ENCODE measurements at places on chromosomes 16 and 17.

- no peak for DNase-seq
These were observed 2.8 kb upstream of the RPS15A start for GRCh38 chr16:18792836-18793433.

GRCh38 chr16:68992521-68992920 lies 112.9 kb upstream of the HAS3 start:
- DNase-seq = no peak

DNA sequence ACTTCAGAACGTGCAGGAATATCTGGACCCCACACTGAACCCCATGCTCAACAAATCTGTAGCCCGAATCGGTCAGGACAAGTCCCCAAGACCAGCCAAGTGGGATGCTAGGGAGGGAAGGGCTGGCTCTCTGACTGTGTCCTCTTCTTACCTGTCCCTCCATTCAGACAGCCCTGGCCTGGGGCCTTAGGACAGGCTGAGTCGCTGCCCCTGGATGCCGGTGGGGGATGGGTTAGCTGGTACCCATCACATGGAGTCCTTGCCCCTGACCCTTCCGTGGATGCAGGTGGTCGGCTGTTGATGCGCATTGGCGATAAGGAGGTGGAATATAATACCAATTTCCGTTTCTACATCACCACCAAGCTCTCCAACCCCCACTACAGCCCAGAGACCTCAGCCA lies 16.0 kb upstream of the KDM6B start:
- DNase-seq = no peak

DNA sequence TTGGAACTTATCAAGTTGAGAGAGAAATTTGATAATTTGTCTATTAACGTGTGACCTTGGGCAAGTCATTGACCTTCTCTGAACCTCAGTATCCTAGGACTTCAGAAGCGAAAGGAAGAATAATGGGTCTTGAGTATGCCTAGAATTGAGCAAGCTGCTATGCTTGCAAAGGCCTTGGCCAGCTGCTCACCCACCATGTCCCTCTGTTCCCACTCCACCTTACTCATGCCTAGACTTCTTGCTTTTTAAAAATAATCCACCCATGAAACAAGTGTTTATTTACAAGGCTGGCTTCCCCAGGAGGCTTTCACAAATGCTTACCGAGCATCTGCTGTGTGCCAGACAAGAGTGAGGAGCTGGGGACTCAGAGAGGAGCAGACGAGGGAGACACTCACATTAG lies 590.6 kb downstream of the MAF start:
- DNase-seq = no peak

- no peak for DNase-seq
These were observed 31.9 kb upstream of the CPNE2 start for GRCh38 chr16:57060323-57061083.

DNA sequence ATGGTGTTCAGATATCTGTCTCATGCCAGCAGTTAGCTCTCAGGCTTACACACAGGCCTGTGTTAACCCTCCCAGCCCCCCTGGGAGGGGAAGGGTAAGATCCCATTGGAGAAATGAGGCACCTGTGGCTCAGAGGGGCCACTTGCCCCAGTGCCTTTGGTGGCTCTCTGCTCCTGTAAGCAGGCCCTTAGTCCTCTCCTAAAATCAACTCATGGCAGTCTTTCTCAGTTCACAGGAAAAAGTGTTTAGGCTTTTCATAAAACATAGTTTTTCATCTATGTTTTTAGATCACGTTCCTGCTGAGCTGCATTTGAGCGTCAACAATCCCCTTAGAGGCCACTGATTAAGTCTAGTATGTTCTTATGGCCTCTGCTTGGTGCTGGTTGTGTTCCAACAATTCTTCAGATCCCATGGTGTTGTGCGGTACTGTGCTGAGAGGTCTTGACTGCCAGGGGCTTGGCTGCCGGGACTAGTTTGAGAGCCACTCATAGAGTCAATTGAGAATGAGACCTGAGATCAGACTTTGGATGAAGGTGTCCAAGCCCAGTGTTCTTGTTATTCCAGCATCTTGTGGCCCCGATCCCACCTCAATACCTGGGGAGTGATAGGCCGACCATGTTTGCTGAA lies 10.6 kb downstream of the TAOK2 start:
- no peak for DNase-seq

GRCh38 chr16:46813611-46814010 lies 17.4 kb downstream of the C16orf87 start:
- no peak for DNase-seq

DNA sequence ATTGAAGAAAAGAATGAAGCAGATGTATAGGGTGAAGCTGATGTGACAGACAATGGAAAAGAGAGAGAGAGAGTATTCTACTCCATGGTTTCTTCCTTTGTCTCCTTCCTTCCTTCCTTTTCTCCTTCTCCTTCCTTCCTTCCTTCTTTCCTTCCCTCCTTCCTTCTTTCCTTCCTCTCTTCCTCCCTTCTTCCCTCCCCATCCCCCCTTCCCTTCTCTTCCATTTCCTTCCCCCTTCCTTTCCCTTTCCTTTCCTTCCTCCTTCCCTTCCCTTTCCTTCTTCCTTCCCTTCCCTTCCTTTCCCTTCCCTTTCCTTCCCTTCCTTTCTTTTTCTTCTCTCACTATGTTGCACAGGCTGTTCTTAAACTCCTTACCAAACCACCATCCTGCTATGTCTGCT lies 55.7 kb upstream of the GPR139 start:
- no peak for DNase-seq

DNA sequence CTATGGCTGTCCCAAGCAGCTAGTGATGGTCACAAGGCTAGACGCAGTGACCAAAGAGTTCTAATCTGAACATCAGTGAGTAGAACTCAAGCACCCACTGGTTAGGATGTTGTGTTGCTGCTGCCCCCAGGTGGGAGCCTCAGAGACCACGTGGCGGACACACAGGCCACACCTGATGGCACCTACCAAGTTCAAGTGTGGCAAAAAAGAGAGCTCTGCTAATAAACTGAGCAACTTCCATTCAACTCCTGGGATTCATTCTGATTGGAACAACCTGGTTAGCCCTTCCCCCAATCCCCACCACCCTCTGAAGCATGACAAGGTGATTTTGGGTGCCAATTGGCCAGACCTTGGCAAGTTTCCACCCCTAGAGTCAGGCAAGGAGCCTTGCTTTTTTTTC lies 3.5 kb upstream of the LCMT1 start:
- DNase-seq = peak; percentile 22

DNA sequence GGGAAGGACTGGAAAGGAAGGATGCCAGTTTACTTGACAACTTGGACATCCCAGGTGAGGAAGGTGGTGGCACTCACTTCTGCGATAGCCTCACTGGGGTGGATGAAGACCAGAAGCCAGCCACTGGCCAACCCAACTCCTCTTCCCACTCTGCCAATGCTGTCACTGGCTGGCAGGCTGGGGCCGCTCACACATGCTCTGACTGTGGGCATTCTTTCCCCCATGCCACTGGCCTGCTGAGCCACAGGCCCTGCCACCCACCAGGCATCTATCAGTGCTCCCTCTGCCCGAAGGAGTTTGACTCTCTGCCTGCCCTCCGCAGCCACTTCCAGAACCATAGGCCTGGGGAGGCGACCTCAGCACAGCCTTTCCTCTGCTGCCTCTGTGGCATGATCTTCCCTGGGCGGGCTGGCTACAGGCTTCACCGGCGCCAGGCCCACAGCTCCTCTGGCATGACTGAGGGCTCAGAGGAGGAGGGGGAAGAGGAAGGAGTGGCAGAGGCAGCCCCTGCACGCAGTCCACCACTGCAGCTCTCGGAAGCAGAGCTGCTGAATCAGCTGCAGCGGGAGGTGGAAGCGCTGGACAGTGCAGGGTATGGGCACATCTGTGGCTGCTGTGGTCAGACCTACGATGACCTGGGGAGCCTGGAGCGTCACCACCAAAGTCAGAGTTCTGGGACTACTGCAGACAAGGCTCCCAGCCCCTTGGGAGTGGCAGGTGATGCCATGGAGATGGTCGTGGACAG lies 4.5 kb downstream of the ZNF646 start:
- no peak for DNase-seq

DNA sequence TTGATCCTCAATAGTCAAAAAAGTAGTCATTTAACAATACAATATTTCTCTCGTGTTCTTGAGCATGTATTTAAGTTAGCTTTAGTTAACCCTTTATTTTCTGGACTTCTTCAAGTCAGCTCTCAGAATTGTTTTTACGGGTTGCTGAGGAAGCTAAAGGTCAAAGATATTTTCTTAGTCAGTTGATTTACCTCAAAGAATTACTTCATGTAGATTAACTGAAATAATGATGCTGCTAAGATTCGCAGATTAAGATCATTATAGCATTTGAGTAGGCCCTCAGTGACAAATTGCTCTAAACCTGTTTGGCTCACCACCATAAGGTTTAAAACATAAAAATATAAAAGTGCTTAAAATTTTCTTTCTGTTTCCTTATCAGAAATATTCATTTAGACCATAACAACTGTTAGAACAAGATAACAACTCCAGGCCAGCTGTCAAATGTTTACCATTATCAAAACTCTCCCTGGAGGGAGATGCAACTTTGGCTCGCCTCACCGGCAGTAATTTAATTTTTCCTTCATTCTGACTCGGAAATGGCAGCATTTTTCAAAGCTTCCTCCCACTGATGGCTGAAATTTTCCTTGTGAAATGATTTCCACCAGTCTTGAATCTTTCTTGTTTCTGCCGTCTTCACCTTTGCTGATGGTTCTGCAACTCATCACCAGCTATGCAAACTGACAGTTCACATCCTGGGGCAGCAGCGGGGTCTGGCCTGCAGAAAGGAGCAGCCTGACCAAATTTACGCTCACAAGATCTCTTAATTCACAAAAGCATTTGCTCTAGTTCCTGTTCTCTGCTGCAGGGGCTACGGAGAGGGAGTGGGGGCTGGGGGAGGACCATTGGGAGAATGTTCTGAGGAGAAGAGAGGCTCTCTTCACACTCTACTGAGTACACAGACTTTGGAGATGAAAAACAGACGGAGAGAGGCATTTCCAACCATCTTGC lies 254.8 kb upstream of the TBX2 start:
- no peak for DNase-seq

- no peak for DNase-seq
These were observed 32.1 kb downstream of the IST1 start for GRCh38 chr16:71927383-71927782.

DNA sequence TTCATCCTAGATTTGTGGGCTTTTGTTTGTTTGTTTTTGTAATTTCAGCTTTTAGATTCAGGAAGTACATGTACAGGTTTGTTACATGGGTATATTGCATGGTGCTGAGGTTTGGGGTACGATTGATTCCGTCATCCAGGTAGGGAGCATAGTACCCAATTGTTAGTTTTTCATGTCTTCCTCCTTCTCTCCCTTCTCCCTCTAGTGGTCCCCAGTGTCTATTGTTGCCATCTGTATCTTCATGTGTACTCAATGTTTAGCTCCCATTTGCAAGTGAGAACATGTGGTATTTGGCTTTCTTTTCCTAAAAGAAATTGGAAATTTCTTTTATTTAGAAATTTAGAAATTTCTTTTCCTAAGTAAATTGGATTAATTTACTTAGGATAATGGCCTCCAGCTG lies 37.1 kb upstream of the BCAS3 start:
- DNase-seq = no peak

GRCh38 chr17:40348562-40349476 lies 15.7 kb downstream of the GJD3 start:
- DNase-seq = no peak

GRCh38 chr17:19713462-19713861 lies 2.9 kb downstream of the SLC47A2 start:
- DNase-seq = no peak

DNA sequence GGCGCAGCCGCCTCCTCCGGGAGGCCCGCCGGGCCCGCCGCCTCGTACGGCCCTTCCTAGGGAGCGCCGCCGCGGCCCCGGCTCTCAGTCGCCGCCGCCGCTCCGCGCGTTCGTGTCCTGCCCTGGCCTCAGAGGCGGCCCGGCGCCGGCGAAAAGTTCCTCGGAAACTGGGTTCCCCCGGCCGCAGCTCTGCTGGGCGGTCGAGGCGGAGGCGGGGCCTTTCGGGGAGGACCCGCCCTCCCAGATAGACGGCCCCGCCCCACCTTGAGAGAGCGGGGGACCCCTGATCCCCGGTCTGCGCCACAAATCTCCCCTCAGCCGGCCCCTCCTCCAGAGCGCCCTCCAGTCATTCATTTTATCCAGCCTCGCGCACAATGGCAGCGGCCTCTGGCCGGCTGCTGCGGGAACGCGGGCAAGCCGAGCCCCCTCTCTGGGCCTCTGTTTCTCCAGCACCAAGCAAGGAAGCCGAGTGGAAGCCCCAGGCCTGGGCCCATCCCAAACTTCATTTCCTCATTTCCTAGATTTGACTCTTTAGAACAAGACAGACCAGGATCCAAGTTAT lies at the start of gene SREBF1:
Gene SREBF1, minus strand, starts transcription at position 169 of the 562 bp plus-strand sequence. CDS start 169 bp downstream, outside the sequence.
- peak; percentile 45 for DNase-seq

DNA sequence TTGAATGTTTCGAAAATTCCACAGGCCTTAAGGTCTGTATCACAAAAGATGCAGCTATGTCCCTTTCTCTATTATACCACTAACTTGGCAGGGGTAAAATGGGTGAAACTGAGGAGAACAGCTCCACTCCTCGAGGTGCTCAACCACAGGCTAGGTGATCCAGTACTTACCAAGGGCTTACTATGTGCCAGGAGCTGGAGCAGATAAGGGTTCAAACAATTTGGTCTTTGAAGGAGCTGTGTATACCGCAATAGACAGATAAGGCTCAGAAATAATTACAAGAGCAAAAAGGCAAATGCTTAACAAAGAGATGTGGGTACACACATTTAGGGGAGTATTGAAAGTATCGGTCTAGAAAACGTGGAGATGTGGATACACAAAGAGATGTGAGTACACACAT lies 1.5 kb downstream of the XPO6 start:
- no peak for DNase-seq

DNA sequence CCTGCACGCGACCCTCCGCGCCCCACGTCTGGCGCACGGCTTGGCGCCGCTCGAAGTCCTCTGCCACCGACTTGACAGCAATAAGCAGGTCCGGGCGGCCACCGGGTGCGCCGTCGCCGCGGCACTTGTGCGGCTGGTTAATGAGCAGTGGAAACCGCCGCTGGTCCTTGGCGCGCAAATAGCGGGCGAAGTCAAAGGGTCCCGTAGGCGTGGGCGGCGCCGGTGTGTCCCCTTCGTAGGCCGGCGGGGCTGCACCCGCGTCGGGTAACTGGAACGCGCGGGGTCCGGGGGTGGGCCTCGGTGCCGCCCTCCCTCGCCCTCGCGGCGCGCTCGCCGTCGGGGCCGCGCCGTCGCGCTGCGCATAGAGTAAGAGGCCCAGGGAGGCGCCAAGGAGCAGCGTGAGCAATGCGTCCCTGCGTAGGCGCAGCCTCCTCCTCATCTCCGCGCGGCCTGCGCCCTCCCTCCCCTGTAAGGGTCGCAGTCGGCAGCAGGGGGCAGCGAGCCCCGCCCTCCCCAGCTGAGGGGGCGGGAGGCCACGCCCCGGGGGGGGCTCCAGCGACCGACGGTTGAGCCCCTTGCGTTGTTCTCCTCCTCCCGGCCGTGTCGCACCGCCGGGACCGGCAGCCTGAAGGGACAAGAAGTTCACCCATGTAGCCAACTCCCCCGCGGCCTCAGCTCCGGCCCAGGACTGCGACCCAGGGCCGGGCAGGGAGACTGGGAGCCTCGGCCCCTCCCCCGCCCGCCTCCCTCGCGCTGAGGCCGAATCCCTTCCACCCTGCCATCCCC lies 558 bp downstream of the B3GNT9 start:
- peak; percentile 51 for DNase-seq

GRCh38 chr17:40935624-40936023 lies 1.8 kb downstream of the KRT23 start:
- DNase-seq = no peak
